Common myeloid progenitor, CD34-positive (primary cell): ENCODE measurements at places on chromosomes 2 and 18.

DNA sequence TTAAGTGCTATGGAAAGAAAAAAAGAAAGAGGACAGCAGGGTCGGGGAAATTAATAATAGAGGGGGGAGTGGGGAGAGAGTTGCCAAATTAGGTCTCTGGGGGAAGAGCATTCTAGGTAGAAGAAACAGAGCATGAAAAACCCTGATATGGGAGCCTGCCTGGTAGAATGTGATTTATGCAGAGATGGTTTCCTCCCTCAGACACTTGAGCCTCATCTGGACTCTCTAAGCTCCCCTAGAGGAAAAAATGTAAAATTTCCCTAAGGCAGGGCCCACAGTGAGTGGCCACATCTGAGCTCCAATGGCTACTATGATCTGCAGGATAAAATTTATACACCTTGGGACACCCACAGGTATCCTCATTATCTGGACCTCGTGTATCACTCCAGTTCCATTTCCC lies 20.6 kb upstream of the EPAS1 start:
- no peak for DNase-seq

DNA sequence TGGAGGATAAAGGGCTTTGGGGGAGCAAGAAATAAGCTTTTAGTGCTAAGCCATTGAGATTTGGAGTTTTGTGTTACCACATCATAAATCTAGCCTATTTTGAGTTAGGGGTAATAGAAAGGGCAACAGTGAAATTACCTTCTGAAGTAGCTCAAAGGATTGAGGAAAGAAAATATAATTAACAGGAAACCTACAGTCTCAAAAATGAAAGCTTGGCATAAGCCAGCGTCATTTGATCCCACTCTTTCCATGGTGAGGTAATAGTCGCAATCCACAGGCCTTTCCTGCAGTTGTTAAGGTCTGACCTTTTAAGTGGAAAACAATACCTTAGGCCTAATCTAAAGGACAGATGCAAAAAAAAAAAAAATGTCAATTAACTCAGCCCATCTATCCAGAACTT lies 182.7 kb downstream of the UXS1 start:
- DNase-seq, result no peak

DNA sequence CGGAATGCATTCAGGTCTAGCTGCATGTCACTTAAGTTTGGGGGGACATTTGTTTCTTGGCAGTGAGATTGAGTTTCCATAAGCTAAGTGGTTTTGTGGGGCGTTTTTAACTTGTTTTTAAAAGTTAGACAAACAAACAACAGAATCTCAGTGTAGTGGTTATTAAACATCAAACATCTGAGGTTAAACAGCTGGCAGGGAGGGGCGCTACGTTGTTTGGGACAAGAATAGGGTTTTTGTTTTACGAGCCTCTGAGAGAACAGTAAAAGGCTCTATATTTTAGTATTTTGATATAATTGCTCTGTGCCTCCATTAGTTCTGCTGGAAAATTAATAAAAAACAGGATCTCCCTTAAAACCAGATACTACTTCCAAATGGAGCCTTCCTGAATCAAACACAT lies 41.6 kb upstream of the TMEM177 start:
- no peak for DNase-seq

DNA sequence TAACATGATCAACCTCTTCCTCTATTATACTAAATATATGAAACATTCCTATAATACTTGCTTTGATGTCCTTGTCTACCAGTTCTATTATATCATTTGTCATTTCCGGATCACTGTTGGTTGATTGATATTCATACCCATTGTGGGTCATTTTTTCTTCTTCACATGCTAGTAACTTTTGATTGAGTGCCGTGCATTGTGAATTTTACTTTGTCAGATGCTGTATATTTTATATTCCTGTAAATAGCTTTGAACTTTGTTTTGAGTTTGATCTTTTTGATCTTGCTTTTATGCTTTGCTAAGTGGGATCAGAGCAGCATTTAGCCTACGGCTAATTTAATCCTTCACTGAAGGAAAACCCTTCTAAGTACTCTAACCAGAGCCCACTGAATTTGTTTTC lies 168.9 kb upstream of the RAB6C start:
- no peak for DNase-seq

GRCh38 chr2:47313141-47313691 lies 89.7 kb upstream of the MSH2 start:
- no peak for DNase-seq
